Thoracic aorta (tissue), 2 donors: ENCODE measurements at places on chromosomes 3 and 15.

DNA sequence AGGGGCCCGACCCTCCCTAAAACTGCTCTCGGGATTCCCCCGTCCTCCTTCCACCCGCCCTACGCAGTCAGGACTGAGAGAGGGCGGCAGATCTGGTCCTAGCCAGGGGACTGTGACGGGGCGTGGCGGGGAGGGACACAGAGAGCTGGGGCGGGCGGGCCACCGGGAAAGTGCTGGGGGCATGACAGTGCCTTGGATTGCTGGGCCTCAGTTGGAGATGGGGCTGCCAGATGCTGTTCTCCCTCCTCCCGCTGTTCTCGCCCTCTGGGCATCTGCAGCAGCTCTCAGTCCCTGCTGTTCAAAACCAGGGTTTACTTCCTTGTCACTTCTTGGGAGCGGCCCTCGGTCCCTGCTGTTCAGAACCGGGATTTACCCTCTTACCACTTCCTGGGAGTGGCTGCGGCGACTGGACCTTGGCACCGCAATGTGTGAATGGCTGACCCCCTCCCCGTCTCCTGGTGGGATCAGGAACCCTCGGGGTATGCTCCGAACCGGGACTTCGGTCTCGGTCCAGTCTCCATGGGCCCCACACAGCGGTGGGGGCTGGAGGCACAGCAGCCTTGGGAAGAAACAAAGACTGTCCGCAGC is 1.8 kb upstream of the RPP25 start:
- H3K4me1 ChIP-seq: peaks cover 50% of the 10 kb centered on the region
- H3K4me3 ChIP-seq: peak overlapping the region; percentile 74
- H3K27me3 ChIP-seq: no peaks in the 10 kb centered on the region
- no peaks in the 10 kb centered on the region for H3K36me3 ChIP-seq
- peak; percentile 32 for DNase-seq

GRCh38 chr3:119318876-119319275 is 24.7 kb downstream of the ARHGAP31 start:
- H3K36me3 ChIP-seq: no peaks in the 10 kb centered on the region
- H3K27me3 ChIP-seq: no peaks in the 10 kb centered on the region
- H3K4me3 ChIP-seq: no peak overlapping the region
- peaks cover 15% of the 10 kb centered on the region for H3K4me1 ChIP-seq
- H3K27ac ChIP-seq: no peak overlapping the region

- peaks cover 6% of the 10 kb centered on the region for H3K4me1 ChIP-seq
- DNase-seq: peak; percentile 16
- H3K36me3 ChIP-seq: no peaks in the 10 kb centered on the region
- H3K4me3 ChIP-seq: peak overlapping the region; percentile 61
- peak overlapping the region; percentile 61 for H3K27ac ChIP-seq
Observed at GRCh38 chr15:37016231-37016630, 84.1 kb downstream of the MEIS2 start.

GRCh38 chr3:183309276-183309675 is 56.2 kb downstream of the B3GNT5 start:
- no peak overlapping the region for H3K4me3 ChIP-seq
- H3K36me3 ChIP-seq: no peaks in the 10 kb centered on the region
- H3K27ac ChIP-seq: no peak overlapping the region
- no peak for DNase-seq

GRCh38 chr3:126498461-126498860 is 19.1 kb downstream of the UROC1 start:
- no peak overlapping the region for H3K27ac ChIP-seq
- H3K27me3 ChIP-seq: no peaks in the 10 kb centered on the region
- no peak for DNase-seq
- no peaks in the 10 kb centered on the region for H3K36me3 ChIP-seq
- no peak overlapping the region for H3K4me3 ChIP-seq

DNA sequence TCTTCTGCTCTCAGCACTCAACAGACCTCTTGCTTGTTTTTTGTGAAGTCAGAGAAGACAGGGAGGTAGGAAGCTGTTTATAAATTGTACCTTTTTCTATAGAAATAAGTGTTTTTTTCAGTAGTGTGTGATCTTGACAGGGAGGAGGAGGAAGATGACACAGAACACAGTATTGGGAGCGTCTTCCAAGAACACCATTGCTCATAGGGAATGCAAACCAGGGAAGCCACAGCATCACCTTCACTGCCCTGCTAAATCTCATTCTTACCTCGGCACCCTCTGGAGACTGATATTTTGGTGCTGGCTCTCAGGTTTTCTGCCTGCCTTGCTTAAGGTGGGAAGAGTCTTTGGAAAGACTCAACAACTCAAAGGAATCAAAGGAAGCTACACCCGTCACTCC is 169.4 kb downstream of the LRTM1 start:
- H3K36me3 ChIP-seq: no peaks in the 10 kb centered on the region
- H3K27me3 ChIP-seq: no peaks in the 10 kb centered on the region
- DNase-seq: no peak
- no peak overlapping the region for H3K27ac ChIP-seq
- no peaks in the 10 kb centered on the region for H3K4me1 ChIP-seq

- H3K27ac ChIP-seq: no peak overlapping the region
- H3K4me1 ChIP-seq: no peaks in the 10 kb centered on the region
Observed at GRCh38 chr15:81216422-81216821, 19.7 kb downstream of the IL16 start.
